ENCODE measurements at places on chromosomes 1 and 21. TPM values are rescaled to one million over a fixed set of nuclear protein-coding genes. Genes with fewer than 3 reads are reported as not detected.

Gene S100A14
- 323 TPM for total RNA-seq

DNA sequence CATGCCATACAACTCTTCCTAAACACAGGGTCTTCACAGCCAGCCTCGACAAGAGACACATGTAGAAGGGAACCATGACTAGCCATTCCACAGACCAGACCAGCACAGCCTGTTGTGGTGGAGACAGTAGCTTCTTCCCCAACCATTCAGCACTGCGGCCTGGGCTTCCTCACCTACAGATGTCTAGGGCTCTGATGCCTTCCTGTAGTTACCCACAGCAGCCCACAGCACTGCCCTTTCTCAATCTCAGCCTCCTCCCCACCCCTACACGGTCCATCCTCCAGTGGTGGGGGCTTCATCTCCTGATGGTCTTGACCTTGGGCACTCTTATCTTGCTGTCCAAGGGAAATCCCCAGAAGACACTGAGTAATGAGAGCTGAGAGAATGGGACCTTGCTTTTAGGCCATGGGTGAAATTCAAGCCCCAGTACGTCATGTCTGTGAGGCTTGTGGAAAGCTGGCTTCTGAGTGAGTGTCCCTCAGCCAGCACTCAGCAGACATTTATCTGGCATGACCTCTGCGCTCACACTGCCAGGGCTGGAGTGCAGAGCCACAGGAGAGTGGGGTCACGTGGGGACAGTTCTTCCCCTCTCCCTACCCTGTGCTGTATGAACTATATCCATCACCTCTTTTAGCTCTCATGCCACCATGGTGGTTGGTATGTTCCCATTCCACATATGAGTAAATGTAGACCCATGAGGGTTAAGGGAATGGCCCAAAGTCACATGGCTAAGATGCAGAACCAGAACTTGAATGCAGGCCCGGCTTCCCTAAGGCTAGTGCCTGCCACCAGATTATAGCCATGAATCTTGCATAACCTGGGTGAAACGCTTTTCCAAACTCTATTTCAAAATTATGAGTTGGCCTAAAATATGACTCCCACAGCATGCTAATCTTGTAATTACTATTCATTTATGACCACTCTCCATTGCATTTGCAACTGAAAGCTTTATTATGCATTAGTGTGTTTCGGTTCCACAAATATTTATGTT lies 104.7 kb downstream of the HIVEP3 start:
- DNase-seq, result no peak

DNA sequence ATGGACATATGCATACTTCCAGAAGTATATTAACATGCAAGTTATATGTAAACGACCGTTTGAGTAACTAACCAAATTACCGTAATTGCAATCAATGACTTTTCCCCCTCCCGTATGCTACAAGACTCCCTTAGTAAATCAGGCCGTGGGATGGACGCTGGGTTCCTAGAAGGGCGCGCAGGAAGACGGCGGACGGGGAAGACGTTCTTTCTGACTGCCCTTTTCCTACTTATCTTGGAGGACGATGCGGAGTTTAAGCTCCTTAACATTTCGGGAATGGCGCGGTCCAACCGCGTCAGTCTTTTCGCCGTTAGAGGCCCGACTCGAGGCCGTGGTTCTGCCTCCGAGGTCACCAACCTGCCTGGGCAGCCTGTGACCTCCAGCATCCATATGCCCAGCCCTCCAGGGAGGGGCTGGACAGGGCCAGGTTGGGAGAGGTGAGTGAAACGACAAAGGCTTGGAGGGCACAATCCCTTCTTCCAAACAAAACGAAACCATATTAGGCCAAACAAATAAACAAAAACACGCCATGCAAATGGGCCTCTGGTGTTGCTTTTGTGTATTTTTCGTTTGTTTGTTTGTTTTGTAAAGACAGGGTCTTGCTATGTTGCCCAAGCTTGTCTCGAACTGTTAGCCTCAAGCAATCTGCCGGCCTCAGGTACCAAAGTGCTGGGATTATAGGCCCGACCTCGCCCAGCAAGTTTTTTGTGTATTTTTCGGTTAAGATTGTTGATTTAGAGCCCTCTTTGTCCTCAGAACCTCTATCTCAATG lies 873 bp upstream of the PI4KB start:
- no peak for DNase-seq

Gene LCE1B
- not detected for total RNA-seq

GRCh38 chr1:206074839-206075238 lies 21.9 kb downstream of the RHEX start:
- no peak for DNase-seq

GRCh38 chr1:19606817-19607642 lies 37.1 kb upstream of the NBL1 start:
- no peak for DNase-seq

Gene ADAMTS1
- total RNA-seq, result 241 TPM

DNA sequence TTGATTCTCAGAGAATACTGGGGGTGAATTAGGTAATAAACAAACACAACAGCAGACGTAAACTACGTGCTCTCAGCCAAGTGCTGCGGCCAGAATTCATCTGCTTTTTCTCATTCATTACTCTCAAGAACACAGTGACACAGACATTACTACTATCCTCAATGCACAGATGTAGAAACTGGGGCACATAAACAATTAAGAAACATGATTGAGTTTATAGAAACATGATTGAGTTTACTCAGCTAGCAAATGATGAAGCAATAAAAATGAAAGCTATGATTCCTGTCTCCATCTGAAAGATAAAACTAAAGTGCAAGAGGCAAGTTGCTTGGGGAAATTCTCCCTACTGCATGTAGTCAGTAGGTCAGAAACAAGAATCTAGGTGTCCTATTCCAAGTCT lies 140.5 kb downstream of the IFI44 start:
- no peak for DNase-seq

Gene TMEM9
- 58.7 TPM for total RNA-seq

All from vagina (tissue), 2 donors.